ENCODE measurements at places on chromosomes 5 and 9. TPM values are rescaled to one million over a fixed set of nuclear protein-coding genes. Genes with fewer than 3 reads are reported as not detected.
A peak's percentile ranks its signal among the peaks of the same experiment; 100 is the strongest.

DNA sequence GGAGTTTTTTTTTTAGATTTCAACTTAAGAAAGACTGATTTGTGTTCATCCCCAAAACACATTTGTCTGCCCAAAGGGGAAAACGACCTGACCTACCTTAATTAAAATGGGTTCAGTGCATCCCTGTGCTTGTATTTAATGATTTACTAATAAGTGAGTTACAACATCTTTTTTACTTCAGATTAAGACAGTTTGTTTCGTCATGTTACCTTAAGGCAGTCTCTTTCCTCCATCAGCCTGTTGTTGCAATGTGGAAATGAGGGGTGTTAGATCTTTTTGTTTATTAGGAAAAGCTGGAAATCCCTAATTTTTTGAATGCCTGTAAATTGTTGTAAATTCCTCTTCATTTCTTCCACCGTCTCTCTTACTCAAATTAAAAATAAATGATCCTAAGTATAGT, 177.5 kb downstream of the GDNF start:
- H3K36me3 ChIP-seq, result no peaks in the 10 kb centered on the region
- no peak overlapping the region for H3K4me3 ChIP-seq
- H3K4me1 ChIP-seq, result peaks cover 9% of the 10 kb centered on the region
- no peak for DNase-seq

Gene GPR151
- not detected for total RNA-seq

- peak overlapping the region; percentile 77 for H3K4me3 ChIP-seq
- no peaks in the 10 kb centered on the region for H3K27me3 ChIP-seq
Measured at GRCh38 chr5:181189962-181190710, 14.9 kb downstream of the TRIM7 start.

Gene CDX1
- 0.76 TPM for total RNA-seq

DNA sequence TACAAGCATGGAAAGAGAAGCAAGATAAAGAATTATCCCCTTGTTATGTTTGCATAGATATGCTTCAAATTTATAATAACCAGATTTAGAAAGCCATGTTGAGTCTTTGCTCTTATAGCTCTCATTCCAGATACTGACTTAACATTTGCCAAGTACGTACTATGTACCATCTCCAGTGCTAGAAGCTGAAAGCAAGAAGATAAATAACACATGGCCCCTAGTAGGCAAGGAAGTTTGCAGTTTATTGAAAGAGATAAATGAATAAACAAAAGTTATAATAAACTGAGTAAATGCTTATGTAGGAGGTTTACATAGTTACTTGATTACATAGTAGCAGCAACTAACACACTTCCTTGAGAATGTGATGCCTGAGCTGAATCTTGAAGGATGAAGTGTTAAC, 628.4 kb downstream of the HINT1 start:
- no peak overlapping the region for H3K27ac ChIP-seq
- no peaks in the 10 kb centered on the region for H3K4me1 ChIP-seq

- H3K4me3 ChIP-seq, result no peak overlapping the region
- H3K27me3 ChIP-seq, result no peaks in the 10 kb centered on the region
- H3K36me3 ChIP-seq, result no peaks in the 10 kb centered on the region
- H3K4me1 ChIP-seq, result peaks cover 8% of the 10 kb centered on the region
- DNase-seq, result no peak
Measured at GRCh38 chr5:72472666-72473422, 34.4 kb downstream of the ZNF366 start.

- H3K27me3 ChIP-seq, result no peaks in the 10 kb centered on the region
- no peak for DNase-seq
- H3K27ac ChIP-seq, result no peak overlapping the region
- H3K4me1 ChIP-seq, result peaks cover 7% of the 10 kb centered on the region
- H3K36me3 ChIP-seq, result no peaks in the 10 kb centered on the region
- H3K4me3 ChIP-seq, result no peak overlapping the region
Measured at GRCh38 chr9:110532908-110533665, 46.5 kb downstream of the SVEP1 start.

DNA sequence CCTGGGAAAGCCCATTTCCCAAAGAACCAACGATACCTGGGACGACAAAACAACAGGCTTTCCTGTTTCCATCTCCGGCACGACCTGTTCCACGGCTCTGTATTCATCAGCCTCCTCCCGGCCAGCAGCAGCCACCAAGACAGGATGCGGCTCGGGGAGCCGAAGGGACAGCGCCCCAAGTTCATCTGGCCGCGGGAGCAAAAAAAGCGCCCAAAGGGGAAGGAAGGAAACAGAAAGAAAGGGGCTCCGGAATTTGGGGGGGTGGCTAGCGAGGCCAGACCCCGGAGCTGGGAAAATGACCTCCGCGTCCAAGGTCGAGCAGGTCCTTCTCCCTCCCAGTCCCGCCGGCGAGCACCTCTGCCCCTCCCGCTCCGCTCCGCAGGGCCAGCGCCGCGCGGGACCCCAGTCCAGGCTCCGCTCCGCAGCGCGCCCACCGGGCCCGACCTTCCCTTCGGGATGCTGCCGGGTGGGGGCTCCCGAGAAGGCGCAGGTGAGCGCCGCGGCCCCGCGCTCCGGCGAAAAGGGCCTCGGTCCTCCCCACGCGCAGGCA, 608 bp downstream of the ELOVL7 start:
- H3K27ac ChIP-seq, result peak overlapping the region; percentile 71
- DNase-seq, result no peak
- H3K4me3 ChIP-seq, result peak overlapping the region; percentile 82

DNA sequence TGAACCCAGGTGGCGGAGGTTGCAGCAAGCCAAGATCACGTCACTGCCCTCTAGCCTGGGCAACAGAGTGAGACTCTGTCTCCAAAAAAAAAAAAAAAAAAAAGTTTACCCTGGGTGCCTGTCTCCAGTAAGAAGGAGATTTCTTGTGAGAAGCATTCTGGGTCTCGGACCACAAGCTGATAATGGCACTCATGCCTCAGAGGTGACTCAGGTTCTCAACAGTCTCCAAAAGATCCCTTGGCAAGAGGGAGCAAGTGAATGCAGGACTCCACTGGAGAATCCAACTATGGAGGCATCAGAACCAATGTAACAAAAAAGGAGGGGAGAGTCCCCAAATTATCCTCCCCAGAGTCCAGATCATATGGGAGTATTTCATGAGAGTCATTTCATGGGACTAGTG, 106.0 kb upstream of the LRRTM2 start:
- H3K27me3 ChIP-seq, result no peaks in the 10 kb centered on the region
- peaks cover 8% of the 10 kb centered on the region for H3K4me1 ChIP-seq
- no peak overlapping the region for H3K27ac ChIP-seq
- H3K4me3 ChIP-seq, result no peak overlapping the region
- H3K36me3 ChIP-seq, result no peaks in the 10 kb centered on the region

DNA sequence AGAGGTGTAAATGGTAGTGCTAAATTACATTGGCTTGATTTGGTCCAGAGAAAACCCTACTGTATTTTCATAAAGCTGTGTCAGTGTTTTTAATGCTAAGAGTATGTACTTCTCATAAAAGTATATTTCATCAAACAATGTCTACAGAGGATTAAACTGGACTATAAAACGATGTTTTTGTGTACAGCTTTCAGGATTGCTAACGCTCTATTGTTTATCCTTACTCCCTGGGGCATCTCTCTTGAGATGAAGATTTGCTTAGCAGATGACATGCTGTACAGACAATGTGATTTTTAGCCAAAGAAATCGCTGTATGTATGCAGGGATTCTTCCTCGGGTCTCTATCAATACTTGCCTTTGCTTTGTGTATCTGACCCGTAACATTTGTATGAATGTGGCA, 216.0 kb downstream of the FBXL7 start:
- no peaks in the 10 kb centered on the region for H3K36me3 ChIP-seq
- H3K4me3 ChIP-seq, result no peak overlapping the region
- DNase-seq, result no peak
- no peak overlapping the region for H3K27ac ChIP-seq

Gene CCNO
- total RNA-seq, result 3.8 TPM

Data from suprapubic skin (tissue), 4 donors.